ENCODE measurements at places on chromosomes 6 and 20. TPM values are rescaled to one million over a fixed set of nuclear protein-coding genes. Genes with fewer than 3 reads are reported as not detected.
A peak's percentile ranks its signal among the peaks of the same experiment; 100 is the strongest.

GRCh38 chr20:54208548-54209176 lies 775 bp downstream of the PFDN4 start:
- DNase-seq, result no peak

- no peak for DNase-seq
These were observed 122.5 kb upstream of the TIAM2 start for GRCh38 chr6:154872542-154873114.

GRCh38 chr6:37192666-37193065 lies 22.7 kb downstream of the PIM1 start:
- no peak for DNase-seq

TMC2 gene
- not detected for polyA plus RNA-seq

SLC35D3 gene
- not detected for polyA plus RNA-seq

GRCh38 chr6:126337323-126337722 lies 2.6 kb upstream of the CENPW start:
- no peak for DNase-seq

- no peak for DNase-seq
These were observed 13.3 kb downstream of the SLA2 start for GRCh38 chr20:36632487-36633284.

- no peak for DNase-seq
These were observed 46.3 kb downstream of the CYP39A1 start for GRCh38 chr6:46606338-46606737.

- DNase-seq, result no peak
These were observed 8.5 kb downstream of the STAU1 start for GRCh38 chr20:49179368-49180277.

DNA sequence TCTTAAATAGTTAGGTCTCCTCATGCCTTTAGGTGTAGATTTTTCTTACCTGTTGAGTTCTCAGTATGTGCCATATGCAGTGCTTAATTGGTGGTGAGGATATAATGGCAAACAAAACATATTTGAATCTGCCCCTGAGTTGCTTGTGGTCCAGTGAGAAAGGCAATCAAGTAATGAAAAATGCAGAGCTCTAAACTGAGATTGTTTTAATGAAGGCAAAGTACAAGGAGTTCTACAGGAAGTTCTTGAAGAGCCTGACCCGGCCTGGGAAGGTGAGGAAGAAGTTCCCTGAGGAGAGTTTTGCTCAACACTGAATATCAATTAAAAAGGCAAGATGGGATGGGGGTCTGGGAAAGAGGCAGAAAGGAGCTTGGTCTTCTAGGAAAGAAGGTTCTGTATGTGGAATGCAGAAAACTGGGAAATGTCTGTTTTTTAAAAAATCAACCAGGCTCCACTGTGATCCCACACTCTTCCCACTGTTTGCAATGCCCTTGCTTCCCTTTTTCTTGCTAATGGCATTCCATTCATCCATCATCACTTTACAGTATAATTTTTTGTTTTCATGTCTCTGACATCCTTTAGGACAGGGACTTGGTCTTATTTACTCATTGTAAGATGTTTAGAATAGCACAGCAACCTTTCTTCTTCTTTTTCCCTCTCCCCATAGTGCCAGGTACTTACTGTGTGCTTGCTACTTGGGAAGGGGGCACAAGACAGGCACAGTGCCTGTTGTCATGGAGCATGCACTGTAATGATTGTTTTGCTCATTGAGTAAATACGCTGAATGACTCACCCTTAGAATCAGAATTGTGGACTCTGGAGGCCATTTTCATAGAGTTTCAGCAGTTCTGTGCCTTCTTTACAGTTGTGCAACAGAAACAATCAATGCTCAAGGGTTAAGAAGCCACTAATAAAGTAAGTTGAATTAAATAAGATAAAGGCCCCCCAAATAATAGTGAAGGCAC lies 64.3 kb downstream of the ANKS1A start:
- no peak for DNase-seq

DNA sequence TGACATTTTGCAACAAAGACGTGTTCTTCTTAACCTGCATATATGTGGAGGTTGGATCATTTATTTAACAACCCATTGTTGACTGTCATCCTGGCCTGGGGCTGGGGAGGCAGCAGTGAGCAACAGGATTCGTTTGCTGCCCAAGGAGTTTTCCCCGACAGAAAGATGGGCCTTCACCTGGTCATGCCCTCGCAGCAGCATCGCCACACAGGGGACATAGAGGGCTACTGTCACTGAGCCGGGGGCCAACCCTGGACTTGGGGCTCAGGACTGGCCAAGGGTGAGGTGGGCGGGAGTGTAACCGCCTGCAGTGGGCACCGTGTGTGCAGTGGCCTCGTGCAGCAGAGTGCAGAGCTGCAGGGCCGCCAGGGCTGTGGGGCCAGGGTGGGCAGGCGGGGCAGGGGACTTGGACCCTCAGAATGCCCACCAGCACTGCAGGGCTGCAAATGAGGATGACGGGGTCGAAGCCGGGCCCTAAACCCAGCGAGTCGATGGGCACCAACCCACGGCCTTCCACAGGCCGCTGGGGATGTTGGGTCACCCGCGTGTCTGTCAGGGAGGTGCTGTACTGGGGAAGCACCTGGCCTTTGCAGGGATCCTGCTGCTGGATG lies 11.8 kb downstream of the DUSP22 start:
- no peak for DNase-seq

GRCh38 chr6:167674486-167674885 lies 152.2 kb upstream of the AFDN start:
- DNase-seq, result no peak

DNA sequence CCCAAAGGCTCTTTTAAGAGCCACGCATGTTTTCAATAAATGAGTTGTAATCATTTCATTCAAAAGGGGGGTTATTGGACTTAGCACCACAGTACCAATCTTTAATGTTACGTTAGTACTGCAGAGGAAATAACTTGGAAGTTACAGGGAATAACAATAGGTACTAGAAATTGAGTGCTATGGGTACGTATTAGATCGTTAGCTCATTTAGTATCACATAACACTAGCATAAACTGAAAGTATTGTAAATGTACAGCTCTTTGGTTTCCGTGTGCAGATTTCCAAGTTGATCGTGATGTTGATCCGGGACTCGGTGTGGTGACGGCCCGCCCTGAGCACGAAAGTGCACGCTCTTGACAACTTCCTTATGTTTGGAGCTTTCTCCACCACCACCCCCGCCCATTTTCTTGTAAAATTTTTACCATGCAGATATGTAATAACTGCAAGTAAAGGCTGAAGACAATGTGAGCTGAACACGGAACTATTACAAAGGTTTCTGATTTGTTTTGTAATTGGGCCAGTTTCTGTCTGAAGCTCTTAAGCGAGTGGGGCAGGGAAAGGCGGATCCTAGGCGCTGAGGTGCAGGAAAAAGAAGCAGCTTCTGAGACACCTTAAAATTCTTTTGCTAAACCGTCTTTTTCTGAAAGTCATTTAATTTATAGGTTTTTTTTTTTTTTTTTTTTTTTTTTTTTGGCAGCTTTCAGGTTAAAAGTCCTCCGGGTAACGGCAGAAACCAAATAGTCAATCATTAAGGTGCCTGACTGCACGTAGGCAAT lies 71.5 kb downstream of the HFE start:
- peak; percentile 77 for DNase-seq

- DNase-seq, result peak; percentile 88
These were observed 2.3 kb downstream of the TUBB start for GRCh38 chr6:30722280-30723112.

- DNase-seq, result no peak
These were observed 16.6 kb upstream of the TFB1M start for GRCh38 chr6:155330922-155331321.

OPRM1 gene
- not detected for polyA plus RNA-seq

DNA sequence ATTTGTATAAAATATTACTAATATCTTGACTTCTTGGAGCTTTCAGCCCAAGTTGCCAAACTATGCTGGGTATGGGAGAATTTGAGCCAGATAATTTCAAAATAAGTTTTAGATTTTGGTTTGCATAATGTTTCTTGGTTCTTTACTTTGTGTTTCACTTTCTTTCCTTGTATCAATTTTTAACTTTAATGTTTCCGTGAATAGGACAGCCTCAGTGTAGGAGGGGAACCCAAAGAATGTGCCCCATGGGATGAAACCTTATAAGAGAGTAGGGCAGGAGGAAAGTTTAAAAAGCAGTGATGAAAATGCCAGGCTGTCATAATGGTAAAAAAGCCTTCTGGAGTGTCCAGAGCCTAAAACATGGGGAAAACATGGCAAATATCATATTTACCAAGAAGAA lies 252.4 kb upstream of the IRAK1BP1 start:
- no peak for DNase-seq

DNA sequence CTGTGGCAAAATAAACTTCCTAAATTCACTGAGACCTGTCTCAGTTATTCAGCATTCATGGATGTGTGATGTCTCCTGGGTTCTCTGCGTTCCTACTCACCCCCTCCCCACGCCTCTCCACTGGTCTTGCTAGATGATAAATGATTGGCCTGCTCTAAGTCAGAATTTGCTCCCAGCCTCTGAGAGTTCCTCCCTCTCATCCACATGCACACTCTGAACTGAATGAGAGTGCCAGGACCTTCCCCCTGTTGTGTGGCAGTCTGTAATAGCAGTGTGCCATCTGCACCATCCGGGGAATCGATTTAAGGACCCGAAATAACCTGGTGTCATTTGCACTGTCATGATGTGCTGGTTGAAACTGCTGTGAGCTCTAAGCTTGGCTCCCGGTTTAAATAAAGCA lies 135.8 kb upstream of the AFDN start:
- DNase-seq, result no peak

HLA-DQB1 gene
- 4.3 TPM for polyA plus RNA-seq

GRCh38 chr6:132115714-132116366 lies 164.7 kb upstream of the CCN2 start:
- no peak for DNase-seq

DNA sequence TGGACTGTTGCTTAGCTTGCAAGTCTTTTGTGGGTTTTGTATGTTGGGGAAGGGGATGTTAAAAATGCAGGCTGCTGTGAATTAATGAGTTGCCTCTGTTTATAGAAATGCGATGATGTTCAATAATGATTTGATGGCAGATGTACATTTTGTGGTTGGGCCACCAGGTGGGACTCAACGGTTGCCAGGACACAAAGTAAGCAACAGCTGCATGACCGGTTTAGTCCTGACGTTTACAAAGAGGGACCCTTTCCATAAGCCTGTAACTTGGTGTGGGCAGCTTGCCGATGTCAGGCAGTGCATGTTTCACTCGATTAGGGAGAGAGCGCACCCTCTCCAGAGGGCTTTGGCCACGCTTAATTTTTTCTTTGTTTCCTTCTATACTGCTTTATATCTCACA lies 1.3 kb downstream of the BTBD3 start:
- no peak for DNase-seq

All from CD8-positive, alpha-beta memory T cell (primary cell).